NCI-H748 treated with DMSO at 0.1 percent for 48 hours (cell line): ENCODE measurements at places on chromosomes 16 and 17.

- DNase-seq: no peak
Measured at GRCh38 chr17:44279666-44280391, 11.9 kb upstream of the SLC4A1 start.

DNA sequence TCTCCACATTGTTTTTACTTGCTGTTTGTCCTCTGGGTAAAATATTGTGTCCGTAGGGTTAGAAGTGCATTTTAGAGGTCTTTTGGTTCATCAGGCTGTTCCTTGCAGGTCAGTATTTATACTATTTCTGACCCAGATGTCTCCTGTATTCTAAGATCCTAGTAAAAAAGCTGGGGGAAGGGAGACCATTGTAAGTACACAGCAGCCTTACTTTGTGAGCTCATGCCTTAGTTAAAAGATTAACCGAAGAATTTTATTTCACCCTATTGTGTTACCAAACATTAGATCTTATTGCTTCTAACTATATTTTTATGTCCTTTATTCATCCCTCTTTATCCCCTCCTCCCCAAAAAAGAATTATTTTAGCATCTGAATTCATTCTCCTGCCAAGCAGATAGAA lies 444.1 kb upstream of the RBFOX1 start:
- no peak for DNase-seq

GRCh38 chr17:67779098-67779672 lies 46.1 kb upstream of the BPTF start:
- DNase-seq: no peak

- no peak for DNase-seq
Measured at GRCh38 chr16:1741553-1742165, 29.7 kb downstream of the NME3 start.

DNA sequence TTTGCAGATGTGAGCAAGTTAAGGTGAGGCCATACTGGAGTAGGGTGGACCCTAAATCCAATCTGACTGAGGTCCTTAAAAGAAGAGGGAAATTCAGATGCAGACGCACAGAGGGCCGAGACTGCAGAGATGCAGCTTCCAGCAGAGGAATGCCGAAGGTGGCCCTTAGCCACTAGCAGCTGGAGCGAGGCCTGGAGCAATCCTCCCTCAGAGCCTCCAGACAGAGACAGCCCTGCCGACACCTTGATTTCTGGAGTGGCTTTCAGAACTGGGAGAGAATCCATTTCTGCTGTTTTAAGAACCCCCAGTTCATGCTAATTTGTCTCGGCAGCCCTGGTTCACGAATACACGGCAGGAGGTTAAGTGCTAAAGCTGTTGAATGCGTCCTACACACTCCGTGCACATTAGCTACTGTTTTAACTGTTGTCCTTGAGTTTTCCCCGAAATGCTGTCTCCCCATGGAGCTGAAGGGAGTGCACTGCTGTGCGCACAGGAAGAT lies 135.5 kb downstream of the IRF8 start:
- DNase-seq: no peak

- DNase-seq: no peak
Measured at GRCh38 chr16:13634253-13634652, 285.7 kb upstream of the ERCC4 start.

DNA sequence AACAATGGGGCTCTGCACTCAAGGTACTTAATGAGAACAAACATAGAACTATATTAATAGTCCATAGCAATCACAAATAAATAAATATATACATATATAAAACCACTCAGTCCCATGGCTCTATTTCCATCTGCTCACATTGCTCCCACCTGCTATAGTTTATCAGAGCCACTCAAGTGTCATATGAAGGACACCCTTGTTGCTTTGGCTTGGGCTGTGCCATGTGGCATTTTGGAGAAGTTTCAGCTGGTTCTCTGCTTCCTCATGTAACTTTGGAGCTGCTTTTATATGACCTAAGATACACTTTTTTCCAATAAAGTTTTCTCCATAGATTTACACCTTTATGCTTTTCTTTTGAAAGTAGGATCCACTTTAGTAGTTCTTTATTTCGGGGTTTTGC lies 126.4 kb downstream of the KCNJ2 start:
- no peak for DNase-seq

GRCh38 chr17:74004056-74004455 lies 199.4 kb upstream of the RPL38 start:
- no peak for DNase-seq

- no peak for DNase-seq
Measured at GRCh38 chr16:31754998-31755615, 118.5 kb upstream of the ZNF267 start.

DNA sequence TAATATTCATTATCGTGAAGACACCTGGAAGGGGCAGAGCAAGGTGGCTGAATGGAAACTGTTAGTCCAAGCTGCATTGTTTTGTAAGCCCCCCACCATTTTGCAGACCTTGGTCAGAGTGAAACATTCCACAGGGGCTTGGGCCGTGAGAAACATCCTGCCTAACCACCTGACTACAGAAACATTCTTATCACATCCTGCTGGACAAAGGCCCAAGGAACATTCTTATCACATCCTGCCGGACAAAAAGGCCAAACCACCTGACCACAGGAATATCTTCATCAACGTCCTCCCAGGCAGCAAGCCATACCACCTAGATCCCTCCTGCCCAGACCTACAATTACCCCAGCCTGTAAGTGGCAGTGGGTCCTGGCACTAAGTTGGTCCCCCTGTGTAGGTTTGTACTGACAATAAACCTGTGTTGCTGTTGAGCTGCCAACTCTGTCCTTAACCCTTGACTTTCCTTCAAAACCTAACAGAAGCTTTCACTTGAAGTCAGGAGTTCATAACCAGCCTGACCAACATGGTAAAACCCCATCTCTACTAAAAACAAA lies 19.6 kb downstream of the ATF7IP2 start:
- no peak for DNase-seq

DNA sequence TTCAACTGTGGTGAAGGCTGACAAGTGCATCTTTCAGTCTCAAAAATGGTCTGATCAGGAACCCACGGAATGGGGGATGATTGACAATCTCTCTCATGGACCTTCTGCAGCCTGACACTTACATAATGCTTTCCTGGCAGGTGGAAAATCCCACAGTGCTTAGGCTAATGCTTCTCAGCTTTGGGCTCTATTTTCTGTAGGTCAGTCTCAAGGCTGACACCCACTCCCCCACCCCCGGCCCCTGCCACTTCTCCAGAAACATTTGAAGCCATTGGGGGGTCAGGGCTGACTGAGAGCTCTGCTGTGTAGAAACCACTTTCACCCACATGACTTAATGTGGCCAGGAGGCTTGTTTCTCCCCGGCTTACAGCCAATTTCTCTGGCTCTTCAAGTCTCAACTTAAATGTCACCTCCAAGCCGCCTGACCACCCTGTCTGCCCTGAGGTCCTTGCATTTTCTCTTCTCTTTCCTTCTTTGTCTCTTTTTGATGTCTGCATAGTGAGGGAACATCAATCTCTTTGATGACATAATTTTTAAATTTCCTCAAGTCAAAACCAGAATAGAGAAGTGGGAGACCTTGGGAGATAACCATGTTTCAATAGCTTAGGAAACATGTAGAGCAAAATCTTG lies 16.7 kb upstream of the IRF8 start:
- no peak for DNase-seq

DNA sequence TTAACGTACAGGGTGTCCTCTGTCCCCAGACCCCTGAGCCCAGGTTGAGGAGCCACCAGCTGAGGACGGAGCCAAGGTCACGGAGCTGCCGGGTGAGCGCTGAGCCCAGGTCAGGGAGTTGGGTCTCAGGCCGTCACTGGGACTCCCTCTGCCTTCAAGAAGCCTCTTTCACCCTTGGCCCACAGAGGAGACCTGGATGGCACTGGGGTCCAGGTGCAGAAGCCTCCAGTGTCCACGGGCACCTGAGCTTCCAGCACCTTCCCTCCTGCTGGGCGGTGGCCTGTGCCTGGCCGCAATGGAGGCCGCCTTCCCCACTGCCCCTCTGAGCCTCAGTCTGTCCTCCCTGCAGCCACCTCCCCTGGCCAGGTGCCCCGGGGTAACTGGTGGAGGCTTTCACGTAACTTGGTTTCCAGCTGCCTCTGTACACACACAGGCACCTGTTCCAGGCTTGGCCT lies 31.6 kb upstream of the CDH15 start:
- no peak for DNase-seq

GRCh38 chr16:57245472-57246113 lies 534 bp downstream of the ARL2BP start:
- DNase-seq: no peak

GRCh38 chr17:77540975-77541374 lies 400.2 kb downstream of the SEC14L1 start:
- DNase-seq: no peak

GRCh38 chr16:74029115-74029792 lies 267.4 kb upstream of the PSMD7 start:
- no peak for DNase-seq

DNA sequence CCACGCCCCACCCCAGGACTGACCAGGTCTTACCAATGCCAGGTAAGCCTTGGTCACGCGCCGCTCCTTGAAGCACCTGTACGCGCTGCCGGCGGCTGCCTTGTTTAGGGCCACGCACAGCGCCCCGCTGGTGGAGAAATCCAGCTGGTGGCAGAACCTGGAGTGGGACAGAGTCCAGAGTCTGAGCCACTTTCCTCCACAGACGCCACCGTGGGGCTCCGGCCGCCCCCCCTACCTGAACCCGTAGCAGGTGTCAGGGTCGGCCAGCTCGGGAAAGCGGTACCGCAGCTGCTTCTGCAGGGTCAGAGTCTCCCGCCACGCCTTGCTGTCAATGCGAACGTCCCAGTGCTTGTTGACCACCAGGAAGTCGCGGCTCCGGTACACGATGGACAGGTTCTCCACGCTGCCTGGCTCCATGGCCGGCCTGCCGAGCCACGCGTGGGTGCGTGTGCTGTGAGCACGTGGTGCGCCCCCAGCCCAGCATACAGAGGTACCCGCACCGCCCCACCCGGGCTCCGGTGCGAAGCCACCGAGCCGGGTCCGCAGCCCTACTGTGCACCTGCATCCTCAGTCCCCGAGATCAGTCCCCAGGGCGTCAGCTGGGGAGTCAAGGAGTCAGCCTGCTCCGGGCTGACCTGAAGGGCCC lies 737 bp downstream of the RPUSD1 start:
- no peak for DNase-seq

GRCh38 chr17:55348749-55349354 lies 72.8 kb downstream of the MMD start:
- DNase-seq: peak; percentile 39

DNA sequence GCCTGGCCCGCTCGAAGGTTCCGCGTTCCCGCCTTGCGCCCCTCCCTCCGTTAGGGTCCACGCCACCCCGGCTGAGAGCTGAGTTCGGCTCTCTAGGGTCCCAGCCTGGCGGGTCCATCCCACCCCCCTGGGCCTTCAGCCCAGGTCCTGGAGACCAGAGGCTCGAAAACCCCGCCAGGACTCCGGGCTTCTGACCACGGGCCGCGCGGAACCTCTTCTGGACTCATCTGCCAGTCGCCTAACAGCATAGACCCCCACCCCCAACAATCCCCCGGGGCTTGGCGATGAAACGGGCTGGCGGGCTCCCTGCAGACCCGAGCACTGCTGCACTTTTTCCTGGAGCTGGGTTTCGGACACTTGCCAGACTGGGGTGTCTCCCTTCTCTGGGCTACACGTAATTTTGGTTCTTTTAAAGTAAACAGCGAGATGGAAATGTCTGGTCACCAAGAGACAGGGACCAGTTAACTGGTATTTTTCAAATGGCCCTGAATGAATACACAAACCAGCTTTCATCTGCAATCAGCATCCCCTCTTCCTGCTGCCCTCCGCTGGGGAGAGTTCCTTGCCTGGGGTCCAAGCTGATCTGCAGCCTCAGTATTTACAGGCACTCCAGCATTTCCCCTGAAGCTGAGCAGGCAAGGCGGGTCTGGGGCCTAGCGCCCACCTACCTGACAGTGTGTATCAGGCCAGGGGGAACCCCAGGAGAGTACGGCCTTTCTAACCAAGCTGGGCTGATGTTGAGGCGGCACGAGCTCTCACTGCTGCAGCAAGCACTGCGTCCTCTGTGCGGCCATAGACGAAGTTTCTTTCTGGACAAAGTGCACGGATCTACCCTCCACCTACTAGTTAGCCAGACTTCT lies 639 bp upstream of the TRIM65 start:
- no peak for DNase-seq

- DNase-seq: no peak
Measured at GRCh38 chr16:30649725-30650368, 913 bp upstream of the PRR14 start.

- no peak for DNase-seq
Measured at GRCh38 chr16:5005916-5006315, 27.8 kb downstream of the NAGPA start.

DNA sequence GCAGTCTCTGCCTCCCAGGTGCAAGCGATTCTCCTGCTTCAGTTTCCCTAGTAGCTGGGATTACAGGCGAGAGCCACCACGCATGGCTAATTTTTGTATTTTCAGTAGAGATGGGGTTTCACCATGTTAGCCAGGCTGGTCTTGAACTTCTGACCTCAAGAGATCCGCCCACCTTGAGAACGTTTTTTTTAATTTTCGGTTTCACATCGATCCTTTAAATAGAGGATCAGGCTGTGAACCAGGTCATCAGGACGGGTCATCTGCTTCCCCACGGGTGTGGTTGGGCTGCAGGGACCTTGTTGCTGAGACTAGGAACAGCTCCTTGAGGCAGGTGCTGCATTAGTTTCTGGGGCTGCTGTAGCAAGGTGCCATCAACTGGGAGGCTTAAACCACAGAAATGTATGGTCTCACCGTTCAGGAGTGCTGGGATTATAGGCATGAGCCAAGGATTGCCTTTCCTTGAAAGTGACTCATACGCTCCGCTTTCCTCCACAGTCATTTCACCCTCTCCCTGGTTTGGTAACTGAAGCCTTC lies 7.9 kb upstream of the NAGPA start:
- DNase-seq: no peak

DNA sequence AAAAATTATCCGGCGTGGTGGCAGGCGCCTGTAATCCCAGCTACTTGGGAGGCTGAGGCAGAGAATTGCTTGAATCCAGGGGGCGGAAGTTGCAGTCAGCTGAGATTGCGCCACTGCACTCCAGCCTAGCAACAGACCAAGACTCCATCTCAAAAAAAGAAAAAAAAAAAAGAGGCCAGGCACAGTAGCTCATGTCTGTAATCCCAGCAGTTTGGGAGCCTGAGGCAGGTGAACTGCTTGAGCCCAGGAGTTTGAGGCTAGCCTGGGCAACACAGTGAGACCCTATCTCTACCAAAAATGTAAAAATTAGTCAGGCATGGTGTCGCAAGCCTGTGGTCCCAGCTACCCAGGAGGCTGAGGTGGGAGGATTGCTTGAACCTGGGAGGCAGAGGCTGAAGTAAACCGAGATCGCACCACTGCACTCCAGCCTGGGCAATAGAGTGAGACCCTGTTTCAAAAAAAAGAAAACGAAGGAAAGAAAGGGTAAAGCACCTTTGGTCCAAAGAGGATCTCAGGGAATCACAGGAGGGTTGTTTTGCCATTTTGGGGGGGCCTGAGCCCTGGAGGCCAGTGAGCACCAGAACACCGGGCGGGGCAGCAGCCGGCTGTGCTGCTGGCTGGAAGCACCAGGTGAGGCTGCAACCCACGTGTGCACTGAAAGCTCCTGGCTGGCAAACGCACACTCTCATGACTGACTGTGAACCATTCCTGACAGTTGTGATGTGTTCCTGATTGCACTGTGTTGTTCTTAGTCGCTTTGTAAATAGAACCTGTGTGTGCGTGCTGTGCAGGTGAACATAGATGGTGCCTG lies 18.4 kb downstream of the HS3ST6 start:
- DNase-seq: peak; percentile 92
